ENCODE measurements at places on chromosomes 7 and 10. TPM values are rescaled to one million over a fixed set of nuclear protein-coding genes. Genes with fewer than 3 reads are reported as not detected.

Gene SAP25
- total RNA-seq, result 1.9 TPM

GRCh38 chr7:75637854-75638593, 100.7 kb downstream of the HIP1 start:
- no peaks in the 10 kb centered on the region for H3K36me3 ChIP-seq
- peak overlapping the region; percentile 77 for H3K4me3 ChIP-seq
- no peak for DNase-seq
- peaks cover 6% of the 10 kb centered on the region for H3K4me1 ChIP-seq

GRCh38 chr7:5452470-5452899, 28.9 kb upstream of the TNRC18 start:
- H3K4me1 ChIP-seq, result peaks cover 1% of the 10 kb centered on the region
- no peaks in the 10 kb centered on the region for H3K36me3 ChIP-seq
- no peaks in the 10 kb centered on the region for H3K27me3 ChIP-seq
- no peak overlapping the region for H3K27ac ChIP-seq

Gene ITPRID1
- total RNA-seq, result not detected

DNA sequence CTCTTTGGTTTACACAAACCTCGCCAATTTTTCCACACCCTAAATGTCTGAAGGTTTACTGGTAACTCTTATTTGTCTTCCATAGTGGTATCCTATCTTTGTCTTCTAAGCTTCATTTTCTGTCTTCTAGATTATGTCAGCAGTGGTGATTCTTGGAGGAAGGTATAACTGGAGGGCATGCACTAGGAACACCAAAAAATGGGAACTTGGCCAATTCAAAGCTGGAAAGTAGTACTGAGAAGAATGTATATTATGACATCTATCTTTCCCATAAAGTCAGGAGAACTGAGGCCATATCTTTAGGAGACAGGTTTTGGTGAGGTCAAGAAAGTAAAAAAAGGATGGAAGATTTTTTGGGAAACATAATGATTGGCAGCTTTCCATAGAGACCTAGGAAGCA, 113.3 kb downstream of the CPEB3 start:
- no peaks in the 10 kb centered on the region for H3K27me3 ChIP-seq
- H3K4me3 ChIP-seq, result no peak overlapping the region
- H3K27ac ChIP-seq, result no peak overlapping the region
- H3K4me1 ChIP-seq, result peaks cover 11% of the 10 kb centered on the region
- DNase-seq, result no peak
- peaks cover 12% of the 10 kb centered on the region for H3K36me3 ChIP-seq

Gene STEAP2
- 1.4 TPM for total RNA-seq

All from psoas muscle (tissue), 8 donors.